ENCODE measurements at places on chromosomes 12 and 14. TPM values are rescaled to one million over a fixed set of nuclear protein-coding genes. Genes with fewer than 3 reads are reported as not detected.

GRCh38 chr12:89453121-89453978, 71.2 kb downstream of the GALNT4 start:
- DNase-seq = no peak

CNOT2 gene
- polyA plus RNA-seq = 140 TPM

DNA sequence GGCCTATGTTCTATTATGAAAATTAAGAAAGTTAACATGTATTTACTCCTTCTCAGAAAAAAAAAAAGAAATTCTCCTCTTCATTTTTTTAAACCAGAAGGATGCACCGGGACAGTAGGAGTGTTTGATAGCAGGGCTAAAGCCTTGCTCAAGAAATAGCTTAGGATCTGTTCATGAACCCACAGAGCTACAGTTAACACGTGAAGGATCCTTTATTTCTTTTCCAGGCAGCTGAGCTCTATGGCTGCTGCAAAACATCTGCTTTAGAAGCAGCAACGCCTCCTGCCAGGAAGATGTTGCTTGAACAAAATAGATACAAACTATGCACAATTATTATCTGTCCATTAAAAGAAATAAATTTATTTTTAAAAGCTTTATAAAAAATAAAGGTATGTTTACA, 254.8 kb downstream of the PRKD1 start:
- no peak for DNase-seq

DNA sequence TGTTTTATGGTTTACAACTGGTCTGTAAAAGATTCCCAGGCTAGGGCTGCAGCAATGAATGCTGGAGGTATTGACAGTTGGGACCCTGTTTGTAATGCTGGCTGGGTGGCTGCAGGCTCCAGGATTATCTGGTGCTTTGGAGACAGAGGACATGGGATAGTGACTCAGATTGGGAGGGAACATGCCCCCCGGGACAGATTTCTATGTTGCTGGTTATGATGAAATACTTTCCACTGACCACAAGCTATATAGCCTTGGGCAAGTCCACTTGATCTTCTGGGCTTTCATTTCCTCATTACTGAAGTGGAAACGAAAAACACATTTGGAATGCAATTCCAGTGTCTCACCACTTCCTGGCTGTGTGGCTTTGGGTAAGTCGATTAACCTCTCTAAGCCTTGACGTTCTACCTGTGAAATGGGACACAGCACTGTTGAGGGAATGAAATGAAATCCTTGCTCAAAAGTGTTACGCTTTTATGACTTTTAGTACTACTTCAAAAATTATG, 6.3 kb upstream of the TPCN1 start:
- no peak for DNase-seq

DNA sequence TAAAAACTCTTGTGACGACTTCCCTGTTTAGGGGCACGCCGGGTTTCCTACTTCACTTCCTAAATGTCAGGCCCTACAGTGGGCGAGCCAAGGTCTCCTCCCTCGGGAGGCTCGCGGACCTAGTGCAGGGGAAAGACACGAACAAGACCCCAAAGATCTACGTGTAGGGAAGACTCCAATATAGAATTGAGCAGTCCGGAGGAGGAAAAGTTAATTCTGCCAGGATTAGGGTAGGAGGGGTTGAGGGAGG, 564 bp downstream of the ATXN3 start:
- DNase-seq = no peak

- no peak for DNase-seq
Observed at GRCh38 chr14:95733212-95733611, 19.3 kb upstream of the TCL1A start.

GRCh38 chr12:20748198-20748597, 53.1 kb downstream of the SLCO1C1 start:
- DNase-seq = no peak

GALC gene
- polyA plus RNA-seq = 49.6 TPM

CRY1 gene
- polyA plus RNA-seq = 21.9 TPM

DNA sequence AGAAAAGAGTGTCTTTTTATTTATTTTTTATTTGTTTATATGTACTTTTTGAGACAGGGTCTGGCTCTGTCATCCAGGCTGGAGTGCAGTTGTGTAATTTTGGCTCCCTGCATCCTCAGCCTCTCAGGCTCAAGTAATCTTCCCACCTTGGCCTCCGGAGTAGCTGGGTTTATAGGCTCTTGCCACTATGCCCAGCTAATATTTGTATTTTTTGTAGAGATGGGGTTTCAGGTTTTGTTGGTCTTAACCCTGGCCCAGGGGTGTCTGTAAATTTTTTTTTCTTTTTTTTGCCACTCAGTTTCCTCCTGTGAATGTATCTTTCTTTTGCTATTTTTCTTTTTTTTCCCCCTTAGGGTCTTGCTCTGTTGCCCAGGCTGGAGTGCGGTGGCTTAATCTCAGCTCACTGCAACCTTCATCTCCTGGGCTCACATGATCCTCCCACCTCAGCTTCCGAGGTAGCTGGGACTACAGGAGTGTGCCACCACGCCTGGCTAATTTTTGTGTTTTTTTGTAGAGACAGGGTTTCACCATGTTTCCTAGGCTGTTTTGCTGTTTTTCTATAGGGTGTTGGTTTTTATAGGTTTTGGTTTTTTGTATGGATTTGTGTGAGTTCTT, 11.0 kb downstream of the RCOR1 start:
- DNase-seq = no peak

- DNase-seq = no peak
Observed at GRCh38 chr12:66915306-66915904, 236.5 kb upstream of the GRIP1 start.

GRCh38 chr12:54936736-54937135, 47.8 kb downstream of the TESPA1 start:
- DNase-seq = no peak

OLR1 gene
- 0.61 TPM for polyA plus RNA-seq

ETFBKMT gene
- polyA plus RNA-seq = 5.9 TPM

DNA sequence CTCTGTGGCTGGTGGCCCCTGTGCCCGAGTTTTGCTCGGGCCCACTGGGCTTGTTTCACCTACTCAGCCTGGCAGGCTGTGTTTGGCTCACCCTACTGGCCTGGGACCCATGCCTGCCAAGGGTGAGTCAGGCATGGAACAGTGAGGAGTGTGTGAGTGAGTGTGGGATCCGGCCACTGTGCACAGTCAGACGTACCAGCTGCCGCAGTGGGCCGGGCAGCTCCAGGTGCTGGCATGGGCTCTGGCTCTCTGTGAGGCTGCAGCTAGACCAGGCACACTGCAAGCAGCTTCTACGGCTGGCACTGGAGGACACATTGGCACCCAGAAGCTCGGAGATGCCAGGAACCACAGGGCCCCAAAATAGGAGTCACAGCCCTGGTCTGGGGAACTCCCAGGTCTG, 40.6 kb downstream of the HSD17B6 start:
- DNase-seq = no peak

PPP1R1A gene
- 4.3 TPM for polyA plus RNA-seq
